ENCODE measurements at places on chromosomes 1 and 21.

DNA sequence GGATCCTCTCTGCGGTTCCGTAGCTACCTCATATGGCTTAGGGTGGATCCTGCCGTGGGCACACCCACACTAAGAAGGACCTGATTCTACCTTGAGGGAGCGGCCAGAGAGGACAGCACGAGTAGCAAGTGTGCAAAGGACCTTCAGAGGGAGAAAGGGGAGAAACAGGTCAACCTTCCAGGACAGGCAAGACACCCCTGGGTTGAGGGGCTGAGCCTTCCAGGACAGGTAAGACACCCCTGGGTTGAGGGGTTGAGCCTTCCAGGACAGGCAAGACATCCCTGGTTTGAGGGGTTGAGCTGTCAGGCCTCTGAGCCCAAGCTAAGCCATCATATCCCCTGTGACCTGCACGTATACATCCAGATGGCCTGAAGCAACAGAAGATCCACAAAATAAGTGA is 23.1 kb upstream of the PDPN start:
- no peak for DNase-seq

DNA sequence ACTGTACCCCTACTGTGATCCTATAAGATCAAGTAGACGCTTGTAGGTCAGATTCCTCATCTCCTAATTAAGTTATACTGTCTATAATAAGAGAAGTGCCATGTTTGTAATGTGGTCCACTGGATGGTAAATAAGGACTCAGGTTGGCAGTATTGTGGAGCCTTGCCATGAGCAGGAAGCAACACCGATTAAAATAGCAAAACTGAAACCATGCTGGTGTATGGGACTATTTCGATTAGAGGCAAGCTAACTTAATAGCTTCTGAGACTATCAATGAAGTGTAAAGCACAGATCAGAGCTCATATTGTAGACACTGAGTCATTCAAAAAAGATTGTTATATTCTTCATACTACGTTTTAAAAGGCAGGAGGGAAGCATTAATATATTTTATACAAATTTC is 348.8 kb downstream of the HHAT start:
- no peak for DNase-seq

GRCh38 chr1:21318714-21319159 is 28.5 kb upstream of the ECE1 start:
- DNase-seq = no peak

DNA sequence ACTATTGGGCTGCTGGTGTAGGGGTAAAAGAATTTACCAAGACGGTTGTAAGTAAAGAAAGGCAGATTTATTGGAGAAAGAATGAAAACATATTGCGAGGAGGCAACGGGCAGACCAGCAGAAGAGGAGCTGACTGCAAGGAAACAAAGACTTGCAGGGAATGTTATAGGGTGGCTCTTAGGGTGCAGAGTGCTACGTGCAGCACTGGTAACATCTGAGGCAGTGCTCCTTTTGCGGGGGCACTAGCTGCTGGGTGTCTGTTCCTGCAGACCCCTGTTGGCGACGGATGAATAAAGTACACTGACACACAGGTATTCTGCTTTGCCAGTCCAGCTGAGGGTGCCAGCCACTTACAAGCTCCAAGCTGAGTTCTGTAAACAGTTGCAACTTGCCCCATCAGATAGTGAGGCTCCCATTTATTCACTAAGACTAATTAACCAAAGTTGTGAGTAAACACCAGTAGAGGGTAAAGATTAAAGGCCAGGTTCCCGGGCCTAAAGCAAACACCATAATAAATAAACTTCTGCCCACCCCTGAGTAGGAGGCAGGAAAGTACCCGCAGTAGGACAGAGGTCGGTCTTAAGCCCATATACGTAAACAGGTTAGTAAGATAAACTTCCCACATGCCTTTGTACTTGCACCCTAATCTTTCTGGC is 140.2 kb upstream of the KCNK1 start:
- no peak for DNase-seq

- DNase-seq = no peak
Measured at GRCh38 chr1:60448850-60449249, 375.3 kb upstream of the C1orf87 start.

- no peak for DNase-seq
Measured at GRCh38 chr1:226635456-226635941, 86.9 kb downstream of the STUM start.

DNA sequence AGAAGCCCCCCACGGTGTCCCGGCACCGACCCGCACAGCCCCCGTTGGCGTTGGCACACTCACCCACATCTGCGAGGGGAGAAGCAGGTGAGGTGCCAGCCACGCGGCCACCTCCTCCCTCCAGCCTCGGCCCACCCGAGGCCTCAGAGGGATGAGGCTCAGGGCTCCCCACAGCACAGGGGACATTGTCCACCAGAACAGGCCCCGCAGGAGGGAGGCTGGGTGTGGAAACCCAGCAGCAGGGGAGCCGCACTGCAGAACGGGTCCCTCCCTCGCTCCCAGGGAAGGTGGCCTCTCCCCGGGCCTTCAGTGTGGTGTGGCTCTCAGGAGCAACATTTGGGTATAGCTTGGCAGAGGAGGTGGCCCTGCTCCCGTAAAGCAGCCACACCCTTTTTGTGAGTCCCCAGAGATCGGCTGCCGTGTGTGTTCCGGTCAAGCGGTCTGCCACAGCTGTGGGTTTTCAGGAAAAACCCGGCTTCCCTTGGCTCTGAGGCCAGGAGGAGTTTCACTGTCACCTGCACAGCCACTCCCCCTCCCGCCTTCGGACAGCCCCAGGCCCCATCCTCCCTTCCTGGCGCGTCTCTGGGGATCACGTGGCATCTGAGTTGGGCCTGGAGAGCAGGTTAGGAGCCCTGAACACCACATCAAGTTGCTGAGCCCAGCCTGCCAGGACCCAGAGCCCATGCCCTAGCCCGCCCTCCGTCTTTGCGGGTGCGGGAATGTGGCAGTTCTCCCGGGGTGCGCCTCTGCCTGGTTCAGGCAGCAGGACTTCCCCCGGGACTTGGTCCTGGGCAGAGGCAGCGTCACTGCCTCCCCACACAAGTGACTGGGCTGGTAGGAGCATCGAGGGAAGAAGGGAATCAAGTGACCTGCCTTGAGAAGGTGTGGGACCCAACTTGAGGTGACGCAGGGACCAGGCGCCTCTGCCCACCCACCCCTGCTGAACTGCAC is 64.0 kb downstream of the MEGF6 start:
- DNase-seq = no peak

- no peak for DNase-seq
Measured at GRCh38 chr1:22745669-22746585, 35.3 kb downstream of the EPHB2 start.

DNA sequence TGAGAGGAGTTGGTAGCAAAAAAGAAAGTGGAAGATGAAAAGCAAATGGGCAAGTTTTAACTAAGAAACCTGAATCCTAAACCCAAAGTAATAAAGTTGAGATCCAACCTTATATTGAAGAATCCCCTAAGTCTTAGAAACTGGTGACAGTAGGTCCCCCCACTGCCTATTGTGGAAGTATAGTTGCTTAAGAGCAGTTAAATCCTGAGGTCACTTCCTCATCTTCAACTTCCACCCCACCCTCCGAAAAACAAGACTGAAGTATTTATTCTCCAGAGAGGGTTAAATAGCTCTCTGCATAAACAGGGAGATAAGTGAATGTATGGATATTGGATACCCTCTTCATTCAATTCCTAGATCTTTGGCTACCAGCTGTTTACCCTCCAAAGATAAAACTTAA is 3.3 kb upstream of the DSTYK start:
- no peak for DNase-seq

GRCh38 chr1:163439471-163439870 is 117.7 kb downstream of the NUF2 start:
- no peak for DNase-seq

- no peak for DNase-seq
Measured at GRCh38 chr1:104163912-104164476, 414.3 kb downstream of the AMY1C start.

GRCh38 chr1:14672005-14672404 is 73.5 kb downstream of the KAZN start:
- DNase-seq = no peak

- DNase-seq = no peak
Measured at GRCh38 chr1:76038287-76039004, 36.1 kb upstream of the ST6GALNAC3 start.

DNA sequence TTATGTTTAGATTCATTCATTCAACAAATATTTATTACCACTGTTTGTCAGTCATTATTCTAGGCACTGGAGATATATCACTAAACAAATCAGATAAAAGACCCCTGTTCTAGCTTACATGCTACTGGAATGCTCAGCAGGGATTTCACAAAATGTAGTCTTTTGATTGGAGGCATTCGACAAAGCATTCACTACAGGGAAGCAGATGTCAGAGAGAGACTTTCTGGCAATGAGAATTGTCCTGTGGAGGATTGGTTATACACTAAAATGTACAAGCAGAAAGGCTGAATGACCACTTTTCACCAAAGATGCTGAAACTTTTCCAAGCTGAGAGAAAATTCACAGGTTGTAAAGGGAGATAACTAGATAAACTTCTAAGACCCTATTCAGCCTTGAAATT is 57.7 kb downstream of the SCMH1 start:
- no peak for DNase-seq

DNA sequence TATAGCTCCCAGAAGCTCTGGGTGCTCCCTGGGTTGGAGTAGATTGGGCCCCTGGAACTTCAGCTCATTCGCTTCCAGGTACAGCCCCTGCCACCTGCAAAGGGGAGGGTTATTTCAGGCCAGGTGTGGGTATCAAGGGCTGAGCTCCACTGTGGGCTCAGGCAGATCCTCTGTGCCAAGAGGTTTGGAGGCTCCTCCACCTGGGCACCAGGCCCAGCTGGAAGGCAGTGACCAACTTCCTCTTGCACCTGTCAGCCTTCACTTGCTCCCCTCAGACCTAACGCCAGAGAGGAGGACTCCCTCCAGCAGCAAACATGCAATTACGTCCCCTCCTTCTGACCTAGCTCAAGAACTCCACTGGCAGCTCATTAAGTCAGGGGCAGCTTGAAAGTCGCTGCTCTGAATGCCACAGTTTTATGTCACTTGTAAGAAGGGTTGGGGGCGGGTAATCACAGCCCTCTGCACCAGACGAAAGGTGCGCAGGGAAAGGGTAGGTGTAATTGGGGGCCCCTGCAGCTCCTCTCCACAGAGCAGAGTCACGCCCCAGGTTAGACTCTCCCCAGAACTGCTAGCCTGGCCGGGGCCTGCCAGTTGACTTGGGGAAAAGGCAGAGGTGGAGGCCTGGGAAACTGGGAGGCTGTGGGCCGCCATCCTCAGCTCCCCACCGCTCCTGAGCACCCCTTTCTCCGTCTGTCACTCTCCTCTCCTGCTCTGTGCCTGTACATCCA is 125.0 kb upstream of the TMPRSS2 start:
- no peak for DNase-seq

DNA sequence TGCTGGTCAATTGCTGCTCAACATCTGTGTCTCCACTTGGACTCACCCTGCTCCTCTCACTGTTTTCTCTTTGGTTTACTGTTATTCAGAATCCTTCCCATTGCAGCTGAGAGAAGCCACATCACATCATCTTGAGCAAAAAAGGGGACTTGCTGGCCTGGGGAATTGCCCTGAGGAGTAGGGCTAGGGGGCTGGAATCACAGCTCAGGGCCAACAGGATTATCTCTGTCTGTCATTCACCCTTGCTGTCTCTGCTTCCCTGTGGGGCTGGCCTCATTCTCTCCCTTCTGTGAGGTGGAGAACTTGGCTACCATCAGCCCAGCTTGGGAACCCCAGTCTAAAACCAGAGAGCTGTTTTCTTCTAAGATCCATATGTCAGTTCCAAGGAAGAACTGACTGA is 140.7 kb upstream of the WNT4 start:
- DNase-seq = no peak

GRCh38 chr1:183548116-183548515 is 42.1 kb downstream of the NCF2 start:
- DNase-seq = no peak

- no peak for DNase-seq
Measured at GRCh38 chr1:221549815-221550214, 192.1 kb downstream of the DUSP10 start.

GRCh38 chr1:20248971-20249612 is 41.6 kb upstream of the VWA5B1 start:
- peak; percentile 30 for DNase-seq

GRCh38 chr1:168949672-168950071 is 156.8 kb upstream of the ATP1B1 start:
- no peak for DNase-seq

- no peak for DNase-seq
Measured at GRCh38 chr1:234468580-234468979, 10.4 kb downstream of the TARBP1 start.

DNA sequence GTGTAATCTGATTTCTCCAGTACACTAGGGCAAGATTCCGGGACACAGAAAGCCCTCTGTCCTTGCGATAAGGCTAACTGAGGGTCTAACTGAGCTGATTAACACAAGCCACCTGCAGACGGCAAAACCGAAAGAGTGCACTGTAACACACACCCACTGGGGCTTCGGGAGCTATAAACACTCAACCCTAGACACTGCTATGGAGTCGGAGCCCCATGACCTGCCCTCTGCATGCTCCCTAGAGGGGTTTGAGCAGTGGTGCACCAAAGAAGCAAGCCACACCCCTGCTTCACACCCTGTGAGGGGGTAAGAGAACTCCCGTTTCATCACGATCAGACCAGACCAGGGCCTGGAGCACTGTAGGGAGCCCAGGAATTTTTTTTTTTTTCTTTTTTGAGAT is 72.4 kb downstream of the DMRTA2 start:
- no peak for DNase-seq

- DNase-seq = no peak
Measured at GRCh38 chr1:178126741-178127185, 32.9 kb downstream of the RASAL2 start.

GRCh38 chr1:182325339-182325738 is 66.3 kb downstream of the GLUL start:
- no peak for DNase-seq

DNA sequence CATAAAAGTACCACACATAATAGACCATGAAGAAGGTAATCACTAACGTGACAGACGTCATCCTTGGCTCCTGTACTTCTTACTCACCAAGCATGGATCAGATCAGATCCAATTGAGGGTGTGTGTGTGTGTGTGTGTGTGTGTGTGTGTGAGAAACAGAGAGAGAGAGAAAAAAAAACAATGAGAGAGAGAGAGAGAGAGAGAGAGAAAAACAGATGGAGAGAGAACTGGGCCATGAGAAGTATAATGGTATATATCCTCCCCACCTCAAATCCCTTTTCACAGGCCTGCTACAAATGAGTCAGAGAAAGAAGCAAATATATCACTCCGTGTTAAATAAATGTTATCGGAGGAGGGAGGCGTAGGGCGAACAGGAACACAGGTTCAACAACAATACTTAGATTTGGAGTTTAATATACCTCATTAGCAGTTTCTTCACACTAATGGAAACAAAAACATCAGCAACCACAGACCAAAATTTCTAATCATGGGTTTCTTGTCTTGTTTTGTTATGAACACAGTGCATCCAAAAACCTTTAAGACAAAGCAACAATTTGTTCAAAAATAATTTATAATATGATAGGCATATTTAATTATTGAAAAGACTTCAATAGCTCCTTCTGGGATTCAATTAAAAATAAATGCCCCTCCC is 45.3 kb downstream of the TIAM1 start:
- DNase-seq = no peak

DNA sequence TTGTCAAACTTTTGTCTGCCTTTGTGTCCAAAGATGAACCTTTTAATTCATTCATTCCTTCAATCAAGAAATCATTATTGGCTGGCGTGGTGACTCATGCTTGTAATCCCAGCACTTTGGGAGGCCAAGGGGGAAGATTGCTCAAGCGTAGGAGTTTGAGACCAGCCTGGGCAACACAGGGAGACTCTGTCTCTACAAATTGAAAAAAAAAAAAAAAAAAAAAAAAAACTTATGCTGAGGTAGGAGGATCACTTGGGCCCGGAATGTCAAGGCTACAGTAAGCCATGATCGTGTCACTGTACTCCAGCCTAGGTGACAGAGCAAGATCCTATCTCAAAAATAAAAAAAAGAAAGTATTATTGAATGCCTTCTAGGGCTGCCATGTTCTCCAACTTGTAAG is 51.3 kb upstream of the CXADR start:
- DNase-seq = no peak
